Stimulated activated CD4-positive, alpha-beta T cell treated with anti-CD3 and anti-CD28 coated beads, Interleukin-1b, Interleukin-23, amount 100 ng/mL, for 1 hour (primary cell): ENCODE measurements at places on chromosomes 5 and 9.

- DNase-seq, result no peak
These were observed 244.8 kb upstream of the HAPLN1 start for GRCh38 chr5:83965441-83965840.

- no peak for DNase-seq
These were observed 80.0 kb upstream of the CTNND2 start for GRCh38 chr5:11984196-11984595.

DNA sequence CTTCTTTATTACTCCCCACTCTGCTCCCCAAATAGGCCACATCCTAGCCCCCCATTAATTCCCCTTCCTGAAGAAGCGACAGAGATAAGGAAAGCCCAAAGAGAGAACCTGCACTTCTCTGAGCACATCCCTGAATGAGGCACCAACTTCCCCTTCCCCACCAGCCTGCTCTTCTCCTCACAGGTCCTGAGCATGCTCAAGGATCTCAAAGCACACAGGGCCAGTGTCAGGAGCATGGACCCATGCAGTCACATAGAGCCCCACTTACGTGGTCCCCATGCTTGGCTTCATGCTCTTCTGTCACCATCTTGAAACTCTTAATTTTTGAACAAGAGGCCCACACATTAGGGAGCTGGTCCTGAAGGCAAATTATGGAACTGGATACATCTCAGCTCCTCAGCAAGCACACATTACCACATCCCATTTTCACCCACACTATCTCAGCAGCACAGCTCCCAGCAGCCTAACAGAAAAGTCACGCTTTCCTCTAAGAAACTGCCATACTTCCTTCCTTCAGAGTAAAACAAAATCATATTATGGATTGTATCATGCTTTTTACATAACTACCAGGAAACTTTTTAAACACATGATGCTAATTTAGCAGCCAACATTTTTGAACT, 99.8 kb downstream of the NFIB start:
- DNase-seq, result no peak

DNA sequence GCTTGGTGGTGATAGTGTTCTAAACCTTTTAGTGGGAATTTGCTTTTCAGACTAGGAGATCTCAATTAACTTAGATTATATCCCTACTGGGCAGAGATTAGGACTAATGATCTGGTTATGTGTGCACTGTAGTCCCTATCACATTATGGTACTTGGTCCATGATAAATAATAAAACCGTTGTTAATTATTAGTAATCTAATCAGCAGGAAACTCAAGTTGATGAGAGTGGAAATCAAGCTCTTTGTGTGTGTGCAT, 262.3 kb downstream of the ARHGAP26 start:
- no peak for DNase-seq

- DNase-seq, result no peak
These were observed 10.5 kb downstream of the SHISAL2B start for GRCh38 chr5:64700765-64701164.

GRCh38 chr5:88879724-88880123, 3.3 kb downstream of the MEF2C start:
- DNase-seq, result no peak

DNA sequence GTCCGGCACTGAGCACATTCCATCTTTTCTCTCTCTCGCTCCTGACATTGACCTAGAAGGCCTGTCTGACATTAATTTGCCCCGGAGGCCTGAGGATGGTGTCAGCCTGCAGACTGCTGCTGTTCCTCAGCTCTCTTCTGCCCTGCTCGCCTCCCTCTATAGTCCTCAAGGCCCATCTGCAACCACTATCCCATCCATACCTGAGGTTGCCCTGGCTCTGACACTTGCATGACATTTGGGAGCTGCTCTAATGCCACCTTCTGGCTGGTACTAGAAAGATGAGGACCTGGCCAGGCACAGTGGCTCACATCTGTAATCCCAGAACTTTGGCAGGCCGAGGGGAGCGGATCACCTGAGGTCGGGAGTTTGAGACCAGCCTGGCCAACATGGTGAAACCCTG, 38.6 kb upstream of the GGTA1 start:
- DNase-seq, result no peak

DNA sequence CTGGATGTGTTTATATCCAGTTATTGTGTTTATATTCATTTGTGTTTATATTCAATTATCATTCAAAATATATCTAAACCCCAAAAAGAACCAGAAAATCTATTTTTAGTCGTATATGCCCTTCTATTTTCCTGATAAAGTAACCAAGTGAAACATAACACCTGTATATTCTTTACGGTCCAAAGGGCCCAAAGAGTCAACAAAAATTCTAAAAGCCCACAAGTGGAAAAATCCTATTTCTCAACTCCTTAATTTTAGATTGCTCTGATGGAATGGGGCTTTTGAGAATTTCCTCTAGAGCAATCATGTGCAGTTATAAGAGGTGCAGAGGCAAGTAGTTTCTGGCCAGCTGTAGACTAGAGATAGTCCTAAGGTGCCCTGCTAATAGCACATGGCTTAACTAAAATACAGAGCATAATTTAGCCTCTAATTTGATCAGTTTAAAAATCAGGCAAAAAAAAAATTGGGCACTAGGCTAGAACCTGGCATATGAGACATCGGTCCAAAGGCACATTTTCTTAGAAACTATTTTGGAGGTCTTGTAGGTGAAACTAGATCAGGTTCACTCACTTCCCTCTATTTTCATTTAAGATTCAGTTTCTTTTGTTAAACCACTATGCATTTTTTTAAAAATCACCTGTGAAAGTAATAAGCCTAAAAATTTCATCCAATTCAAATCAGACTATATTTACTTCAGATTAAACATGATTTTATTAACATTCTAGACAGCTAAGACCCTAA, 256.0 kb downstream of the FBXL17 start:
- no peak for DNase-seq

DNA sequence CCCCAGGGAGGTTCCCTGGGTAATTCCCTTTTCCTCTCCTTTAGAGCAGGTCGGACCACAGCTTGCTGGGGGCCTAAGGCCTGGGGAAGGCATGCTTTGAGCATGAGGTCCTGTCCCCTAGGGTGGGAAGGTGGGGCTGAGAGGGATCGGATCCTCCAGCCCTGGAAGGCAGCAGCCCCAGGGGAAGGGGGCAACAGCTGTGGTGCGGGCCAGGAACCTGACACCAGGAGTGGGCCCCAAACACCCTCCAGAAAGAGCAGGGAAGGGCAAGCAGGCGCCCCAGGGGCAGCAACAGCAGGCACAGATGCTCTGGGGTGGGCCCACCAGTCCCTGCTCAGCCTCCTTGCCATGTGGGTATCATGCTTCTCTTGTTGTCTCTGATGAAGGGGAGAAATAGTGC, 3.2 kb upstream of the CORO2A start:
- DNase-seq, result no peak

GRCh38 chr5:164090358-164090757, 584.9 kb downstream of the MAT2B start:
- no peak for DNase-seq

DNA sequence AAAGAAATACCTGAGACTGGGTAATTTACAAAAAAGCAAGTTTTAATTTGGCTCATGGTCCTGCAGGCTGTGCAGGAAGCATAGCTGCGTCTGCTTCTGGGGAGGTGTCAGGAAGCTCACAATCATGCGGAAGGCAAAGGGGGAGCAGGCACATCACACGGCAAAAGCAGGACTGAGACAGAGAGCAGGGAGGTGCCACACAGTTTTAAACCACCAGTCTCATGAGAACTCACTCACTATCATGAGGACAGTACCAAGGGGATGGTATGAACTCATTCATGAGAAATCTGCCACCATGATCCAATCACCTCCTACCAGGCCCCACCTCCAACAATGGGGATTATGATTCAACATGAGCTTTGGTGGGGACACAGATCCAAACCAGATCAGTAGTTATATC, 96.2 kb downstream of the OSTF1 start:
- DNase-seq, result no peak

DNA sequence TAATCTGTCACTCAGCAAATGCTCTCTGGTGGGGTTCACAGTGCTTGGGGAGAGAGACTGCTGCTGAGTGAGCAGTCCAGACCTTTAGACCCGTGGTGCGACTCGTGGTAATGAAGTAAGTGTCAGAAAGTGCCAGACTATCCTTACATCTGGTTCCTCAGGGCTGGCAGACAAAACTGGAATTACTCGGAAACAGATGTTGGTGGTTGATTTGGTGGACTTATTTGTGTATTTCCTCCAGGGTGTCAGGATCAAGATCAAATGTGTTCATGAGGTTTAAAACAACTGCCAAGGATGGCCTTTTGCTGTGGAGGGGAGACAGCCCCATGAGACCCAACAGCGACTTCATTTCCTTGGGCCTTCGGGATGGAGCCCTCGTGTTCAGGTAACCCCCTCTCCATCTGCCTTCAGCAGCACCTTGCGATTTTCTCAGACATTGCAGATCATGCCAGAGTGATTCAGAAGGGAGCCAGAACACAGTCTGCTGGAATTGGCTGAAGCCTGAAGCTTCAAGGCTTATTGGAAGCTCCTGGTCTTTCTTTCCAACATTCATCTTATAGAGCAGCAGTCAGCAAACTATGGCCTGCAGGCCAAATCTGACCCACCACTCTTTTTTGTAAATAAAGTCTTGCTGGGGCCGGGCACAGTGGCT, 105.2 kb downstream of the LIFR start:
- DNase-seq, result no peak

- no peak for DNase-seq
These were observed 23.1 kb downstream of the PRELID2 start for GRCh38 chr5:145811834-145812625.

DNA sequence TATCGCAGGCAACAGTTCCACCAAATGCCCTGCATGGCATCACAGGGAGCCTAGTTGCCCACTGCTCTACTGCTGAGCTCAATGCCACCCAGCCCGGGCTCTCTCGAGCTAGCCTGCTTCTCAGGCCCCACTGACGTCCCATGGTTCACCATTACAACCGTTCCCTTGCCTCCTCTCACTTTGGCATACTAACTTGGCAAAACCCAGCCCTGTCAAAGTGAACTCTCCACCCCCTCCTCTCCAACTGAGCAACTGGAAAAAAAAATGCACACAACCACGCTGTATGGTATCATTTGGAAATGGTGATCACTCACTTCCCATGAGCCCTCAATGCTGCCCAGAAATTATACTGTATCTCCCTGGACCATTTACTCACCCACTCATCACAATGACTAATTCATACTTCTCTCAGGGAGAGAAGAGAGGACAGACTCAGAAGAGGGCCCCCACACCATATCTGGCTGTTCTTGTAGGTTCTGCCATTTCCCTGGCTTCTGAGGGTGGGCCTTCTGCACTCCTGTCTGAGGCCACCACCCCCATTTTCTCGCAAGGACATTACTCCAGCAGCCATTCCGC, 51.4 kb upstream of the RARS1 start:
- DNase-seq, result no peak

DNA sequence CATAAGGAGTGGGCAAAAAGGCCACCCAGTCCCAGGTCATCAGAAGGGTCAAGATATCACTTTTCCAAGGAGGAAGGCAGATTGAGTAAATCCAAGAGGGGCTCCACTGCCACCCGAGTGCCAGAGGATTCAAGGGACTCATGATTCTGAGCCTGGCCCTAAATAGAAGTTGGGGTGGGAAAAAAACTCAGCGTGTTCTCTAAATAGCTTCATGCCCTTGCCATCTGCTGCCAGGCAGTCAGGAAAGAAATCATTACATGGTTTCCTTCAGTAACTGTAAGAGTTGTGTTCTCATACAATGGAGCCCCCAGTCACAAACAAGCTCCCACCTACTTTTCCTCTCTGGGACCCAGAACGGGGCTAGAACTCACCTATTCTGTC, 37.2 kb downstream of the SAR1B start:
- no peak for DNase-seq

GRCh38 chr5:1515921-1516571, 7.7 kb downstream of the LPCAT1 start:
- no peak for DNase-seq

DNA sequence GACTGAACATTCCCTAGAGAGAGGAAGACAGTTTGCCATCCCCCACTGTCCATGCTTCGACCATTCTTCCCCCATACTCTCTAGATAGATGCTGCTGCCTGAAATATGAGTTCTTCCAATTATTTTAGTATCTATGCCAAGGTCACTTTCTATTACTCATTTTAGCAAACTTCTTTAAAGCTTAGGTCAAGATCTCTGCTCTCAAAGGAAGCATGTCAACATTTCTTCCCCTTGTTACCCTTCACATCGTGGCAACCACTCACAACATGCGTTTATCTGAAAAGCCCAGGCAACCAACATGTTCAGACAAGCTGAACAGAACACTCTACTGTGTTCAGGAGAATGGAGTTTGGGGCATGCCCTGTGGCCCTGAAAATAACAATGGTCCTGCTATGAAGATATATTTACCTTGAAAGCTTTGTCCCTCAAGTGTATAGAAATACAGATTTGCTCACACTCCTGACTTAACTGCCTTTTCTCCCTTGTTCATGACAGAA, 138.4 kb upstream of the KIF2A start:
- no peak for DNase-seq

GRCh38 chr5:68748101-68748500, 345.7 kb upstream of the SLC30A5 start:
- DNase-seq, result no peak

DNA sequence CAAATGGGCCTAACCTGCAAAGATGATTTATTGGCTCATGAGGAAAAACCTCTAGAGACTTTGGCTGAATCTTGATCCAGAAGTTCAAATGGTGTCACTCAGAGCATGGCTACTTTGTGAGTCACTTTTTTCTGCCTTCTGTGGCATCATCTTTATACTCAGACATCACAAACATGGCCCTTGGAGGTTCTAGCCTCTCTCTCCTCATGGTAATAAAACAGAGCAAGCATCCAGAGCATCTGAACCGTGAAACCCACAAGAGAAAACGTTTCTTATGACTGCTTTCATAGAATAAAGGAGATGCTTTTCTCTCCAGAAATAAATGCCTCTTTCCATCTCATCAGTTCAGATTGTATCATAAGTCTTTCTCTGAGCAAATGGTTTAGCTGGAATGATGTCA, 780.3 kb downstream of the KCTD16 start:
- no peak for DNase-seq

GRCh38 chr9:123368536-123369153, 12.6 kb downstream of the CRB2 start:
- no peak for DNase-seq

GRCh38 chr5:137606401-137606800, 107.3 kb upstream of the SPOCK1 start:
- DNase-seq, result no peak

DNA sequence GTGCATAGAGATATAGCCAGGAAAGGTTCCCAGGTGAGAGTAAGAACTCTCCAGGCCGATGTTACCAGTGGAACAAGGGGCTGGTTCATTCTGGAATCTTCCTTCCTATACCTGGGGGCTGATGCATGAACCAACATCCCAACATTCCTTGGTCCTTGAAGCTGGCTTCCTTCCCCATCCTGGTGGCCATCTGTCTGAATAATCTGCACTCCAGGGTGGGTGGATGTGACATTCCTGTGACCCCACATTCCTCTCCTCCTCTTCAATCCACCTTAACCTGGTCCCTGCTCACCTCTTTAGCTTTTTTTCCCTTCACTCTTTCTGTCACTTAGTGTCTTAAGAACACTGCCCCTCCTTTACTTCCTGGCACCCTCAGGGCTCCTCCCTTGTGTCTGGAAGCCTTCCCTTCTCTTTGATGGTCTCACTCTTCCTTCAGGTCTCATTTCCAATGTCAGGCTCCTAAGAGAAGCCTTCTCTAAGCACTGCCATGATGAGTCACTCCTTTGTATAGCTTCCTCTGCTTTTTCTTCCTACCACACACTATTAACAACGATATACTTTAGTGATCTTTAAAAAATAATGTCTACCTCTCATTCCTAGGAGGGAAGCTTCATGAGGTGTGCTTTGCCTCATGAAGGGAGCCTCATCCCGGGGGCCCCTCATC, 80.3 kb downstream of the BOD1 start:
- DNase-seq, result no peak
